Pulmonary artery endothelial cell (primary cell): ENCODE measurements at places on chromosomes 1 and 21.

GRCh38 chr1:28370239-28371009 is 884 bp downstream of the PHACTR4 start:
- DNase-seq, result no peak

GRCh38 chr1:209775678-209776077 is 8.7 kb downstream of the C1orf74 start:
- DNase-seq, result no peak

DNA sequence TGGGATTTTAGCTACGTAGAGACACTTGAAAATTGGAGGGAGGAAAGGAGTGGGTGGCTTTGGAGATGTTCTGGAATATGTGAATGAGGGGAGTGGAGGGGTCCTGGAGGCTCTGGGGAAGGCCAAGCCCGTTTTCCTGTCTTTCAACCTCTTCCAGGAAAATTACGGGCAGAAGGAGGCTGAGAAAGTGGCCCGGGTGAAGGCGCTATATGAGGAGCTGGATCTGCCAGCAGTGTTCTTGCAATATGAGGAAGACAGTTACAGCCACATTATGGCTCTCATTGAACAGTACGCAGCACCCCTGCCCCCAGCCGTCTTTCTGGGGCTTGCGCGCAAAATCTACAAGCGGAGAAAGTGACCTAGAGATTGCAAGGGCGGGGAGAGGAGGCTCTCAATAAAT is 442 bp upstream of the RUSC1 start:
- no peak for DNase-seq

DNA sequence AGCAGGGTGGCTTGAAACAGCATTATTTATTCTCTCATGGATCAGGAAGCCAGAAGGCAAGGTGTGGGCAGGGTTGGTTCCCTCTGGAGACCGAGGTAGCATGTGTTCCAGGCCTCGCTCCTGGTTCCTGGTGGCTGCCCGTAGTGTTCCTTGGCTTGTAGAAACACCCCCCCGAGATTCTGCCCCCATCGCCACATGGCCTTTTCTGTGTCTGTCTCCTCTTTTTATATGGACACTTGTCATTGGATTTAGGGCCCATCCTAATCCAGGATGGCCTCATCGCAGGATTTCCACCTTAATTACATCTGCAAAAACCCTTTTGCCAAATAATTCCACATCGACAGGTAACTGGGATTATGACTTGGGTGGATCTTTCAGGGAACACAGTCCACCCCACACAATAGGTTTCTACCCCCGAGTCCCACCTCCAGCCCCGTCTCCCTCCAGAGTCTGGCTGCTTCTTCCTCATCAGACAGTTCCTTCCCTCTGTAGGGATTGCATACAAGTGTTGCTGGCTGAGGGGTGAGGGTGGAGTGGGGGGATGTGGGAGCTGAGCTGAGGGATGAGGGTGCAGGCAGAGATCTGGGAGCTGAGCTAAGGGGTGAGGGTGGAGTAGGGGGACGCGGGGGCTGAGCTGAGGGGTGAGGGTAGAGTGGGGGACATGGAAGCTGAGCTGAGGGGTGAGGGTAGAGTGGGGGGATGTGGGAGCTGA is 12.3 kb upstream of the NPHP4 start:
- DNase-seq, result no peak

GRCh38 chr21:39016740-39017315 is 166.4 kb downstream of the PSMG1 start:
- no peak for DNase-seq

DNA sequence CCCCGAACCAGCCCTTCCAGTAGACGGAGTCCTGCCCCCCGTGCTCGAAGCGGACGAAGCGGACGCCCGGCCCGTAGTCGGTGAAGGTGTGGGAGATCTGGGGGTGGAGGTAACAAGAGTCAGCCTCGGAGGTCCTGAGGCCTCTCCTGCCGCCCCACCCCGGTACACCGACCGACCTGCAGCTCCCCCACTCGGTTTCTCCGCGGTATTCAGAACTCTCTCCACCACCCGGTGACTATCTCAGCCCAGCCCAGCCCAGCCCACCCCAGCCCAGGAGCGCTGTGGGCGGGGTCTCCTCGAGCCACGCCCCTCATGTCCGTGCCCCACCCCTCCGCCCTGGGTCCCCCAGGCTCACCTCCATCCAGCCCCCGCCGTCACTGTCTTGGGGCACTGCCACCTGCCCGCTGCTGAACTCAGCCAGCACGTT is 5.5 kb downstream of the FBXO2 start:
- DNase-seq, result no peak

- DNase-seq, result no peak
Observed at GRCh38 chr1:179876300-179876715, 1.3 kb downstream of the TOR1AIP2 start.
